Stimulated activated CD4-positive, alpha-beta T cell treated with anti-CD3 and anti-CD28 coated beads, Interleukin-2, amount 100 ng/mL, for 48 hours (primary cell): ENCODE measurements at places on chromosomes 7 and 10.
A peak's percentile ranks its signal among the peaks of the same experiment; 100 is the strongest.

DNA sequence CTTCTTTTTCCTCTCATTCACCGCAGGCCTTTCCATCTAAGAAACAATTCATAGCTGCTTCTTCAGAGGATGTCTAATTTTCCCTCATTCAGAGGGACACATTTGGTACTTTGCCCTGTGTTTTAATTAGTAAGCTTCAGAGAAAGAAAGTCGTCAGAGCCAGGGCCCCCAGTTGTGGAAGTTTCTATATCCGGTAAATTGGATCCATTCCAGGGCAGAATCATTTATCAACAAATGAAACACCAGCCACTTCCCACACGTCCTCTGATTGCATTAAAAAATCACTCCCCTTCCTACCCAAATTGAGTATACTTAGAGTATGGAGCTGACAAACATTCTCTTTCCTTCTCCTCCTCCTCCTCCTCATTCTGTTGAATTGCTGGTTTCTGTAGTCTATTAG is 205.8 kb upstream of the HDAC9 start:
- DNase-seq = no peak

- no peak for DNase-seq
These were observed 99.9 kb downstream of the CREM start for GRCh38 chr10:35226507-35226906.

- no peak for DNase-seq
These were observed 46.3 kb upstream of the HBP1 start for GRCh38 chr7:107122486-107122911.

GRCh38 chr7:18575622-18576572 is 80.3 kb downstream of the HDAC9 start:
- DNase-seq = no peak

- no peak for DNase-seq
These were observed 1219.4 kb downstream of the TYW1 start for GRCh38 chr7:68216051-68216450.

DNA sequence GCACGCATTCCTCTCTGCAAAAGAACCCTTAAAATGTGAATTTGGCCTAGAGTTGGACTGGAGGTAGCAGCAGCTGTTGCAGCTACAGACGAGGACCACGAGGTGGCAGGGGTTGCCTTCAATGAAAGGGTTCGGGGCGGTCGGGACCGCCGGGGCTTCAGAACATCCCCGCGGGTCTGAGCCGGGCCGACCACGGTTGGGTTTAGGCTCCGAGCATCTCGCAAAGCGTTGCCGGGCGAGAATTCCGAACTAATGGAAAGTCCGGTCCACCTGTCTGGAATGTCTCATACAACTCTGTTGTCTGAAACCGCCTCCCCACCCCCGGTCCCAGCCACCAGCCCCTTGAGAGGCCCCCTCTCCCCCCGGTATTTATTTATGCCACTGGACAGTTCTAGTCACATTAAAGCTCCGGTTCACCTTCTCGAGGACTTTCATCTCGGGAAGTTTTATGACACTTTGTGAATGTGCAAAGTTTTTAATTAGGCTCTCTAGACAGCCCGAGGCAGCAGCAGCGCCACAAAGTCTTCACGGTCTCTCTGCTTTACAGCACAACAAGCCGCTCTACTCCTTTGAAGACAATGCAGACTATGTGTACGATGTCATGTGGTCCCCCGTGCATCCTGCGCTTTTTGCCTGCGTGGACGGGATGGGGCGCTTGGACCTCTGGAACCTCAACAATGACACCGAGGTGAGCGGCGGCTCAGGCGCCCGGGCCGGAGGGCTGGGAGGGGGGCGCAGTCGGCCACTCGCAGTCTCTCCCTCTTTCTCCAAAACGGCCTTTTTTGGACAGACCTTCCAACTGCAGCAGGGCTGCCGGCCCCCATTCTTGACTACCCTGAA is 246.2 kb downstream of the SLC25A13 start:
- DNase-seq = peak; percentile 39

- DNase-seq = no peak
These were observed 2.7 kb upstream of the PWWP2B start for GRCh38 chr10:132394201-132394811.
